GM12864 (cell line): ENCODE measurements at places on chromosomes 13 and 19.

GRCh38 chr19:46030812-46031550 is 8.1 kb upstream of the PGLYRP1 start:
- no peak for DNase-seq

DNA sequence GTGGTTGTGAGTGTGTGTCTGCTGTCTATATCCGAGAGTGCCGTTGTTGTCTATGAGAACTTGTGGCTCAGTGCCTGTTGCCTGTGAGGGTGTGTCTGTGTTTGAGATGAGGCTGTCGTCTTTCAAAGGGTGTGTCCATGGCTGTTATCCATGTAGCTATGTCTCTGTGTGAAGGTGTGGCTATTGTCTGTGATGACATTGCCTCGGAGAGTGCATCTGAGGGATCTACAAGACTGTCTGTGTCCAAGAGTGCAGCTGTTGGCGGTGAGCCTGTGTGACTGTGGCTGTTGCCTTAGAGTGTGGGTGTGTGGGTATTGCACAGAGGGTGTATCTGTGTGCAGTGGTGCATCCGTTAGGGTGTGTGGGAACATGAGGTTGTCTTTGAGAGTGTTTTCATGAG is 4.9 kb downstream of the NUMBL start:
- DNase-seq, result no peak

- no peak for DNase-seq
These were observed 26.9 kb downstream of the CHAMP1 start for GRCh38 chr13:114341003-114341777.

DNA sequence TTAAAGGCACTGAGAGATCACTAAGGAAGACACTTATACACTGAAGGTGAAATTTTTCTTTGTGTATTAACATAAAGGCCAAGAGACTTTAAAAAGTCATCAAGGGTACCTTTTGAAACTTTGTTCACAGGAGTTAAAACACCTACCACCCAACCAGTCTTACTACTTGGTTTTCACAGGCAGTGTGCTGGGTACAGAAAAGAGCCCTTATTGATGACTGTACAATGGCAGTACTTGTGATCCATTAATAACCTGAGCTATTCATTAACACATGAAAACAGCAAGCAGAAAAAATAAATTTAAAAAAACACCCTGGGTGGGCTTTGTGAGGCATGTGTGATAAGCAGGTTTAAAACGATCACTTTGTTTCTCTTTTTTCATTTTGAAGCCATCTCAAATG is 148.9 kb downstream of the TBC1D4 start:
- no peak for DNase-seq

DNA sequence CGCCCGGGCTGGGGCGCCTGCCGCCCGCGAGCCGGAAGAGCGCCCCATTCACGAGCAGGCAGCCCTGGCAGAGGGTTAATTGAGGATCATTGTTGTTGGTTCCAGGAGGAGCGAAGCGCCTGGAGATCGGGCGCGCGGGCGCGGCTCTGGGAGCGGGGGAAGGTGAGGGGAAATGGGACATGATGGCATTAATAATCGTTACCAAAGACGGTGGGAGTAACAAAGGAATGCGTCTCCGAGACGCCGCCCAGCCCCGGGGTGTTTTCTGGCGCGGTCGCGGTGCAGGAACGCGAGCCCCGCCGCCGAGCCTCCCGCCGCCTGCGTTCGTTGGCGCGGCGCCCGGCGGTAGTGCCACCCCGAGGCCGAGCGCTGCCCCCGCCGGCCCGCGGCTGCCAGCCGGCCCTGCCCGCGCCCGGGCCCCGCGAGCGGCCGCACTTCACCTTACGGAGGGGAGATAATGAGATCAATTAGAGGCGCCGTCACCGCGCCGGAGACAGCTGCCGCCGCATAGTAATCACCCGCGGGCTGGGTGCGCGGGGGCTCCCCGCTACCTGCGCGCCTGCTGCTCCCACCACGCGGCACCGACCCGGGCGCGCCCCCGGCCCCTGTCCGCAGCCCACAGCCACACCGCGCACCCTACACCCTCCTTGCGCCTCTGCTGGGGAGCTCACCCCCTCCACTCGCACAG is 2.8 kb downstream of the ZNF536 start:
- no peak for DNase-seq

DNA sequence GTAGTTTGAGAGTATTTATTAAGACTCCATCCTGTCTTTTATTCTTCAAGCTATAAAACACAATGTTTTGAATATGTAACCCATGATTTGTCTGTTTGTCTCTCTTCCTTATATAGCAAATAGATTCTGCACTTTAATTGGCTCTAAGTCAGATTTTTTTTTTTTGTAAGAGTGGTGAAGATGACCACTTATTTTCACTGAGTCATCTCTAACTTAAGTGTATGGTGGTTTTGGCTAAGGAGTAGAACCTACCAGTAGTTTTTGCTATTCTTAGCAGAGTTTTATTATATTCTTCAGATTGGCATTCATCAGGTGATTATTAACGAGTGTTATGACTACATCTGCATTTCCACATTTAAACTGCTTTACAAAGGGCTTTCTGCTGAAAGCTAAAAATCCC is 194.7 kb downstream of the LMO7 start:
- no peak for DNase-seq
